ENCODE measurements at places on chromosomes 3 and 15.

DNA sequence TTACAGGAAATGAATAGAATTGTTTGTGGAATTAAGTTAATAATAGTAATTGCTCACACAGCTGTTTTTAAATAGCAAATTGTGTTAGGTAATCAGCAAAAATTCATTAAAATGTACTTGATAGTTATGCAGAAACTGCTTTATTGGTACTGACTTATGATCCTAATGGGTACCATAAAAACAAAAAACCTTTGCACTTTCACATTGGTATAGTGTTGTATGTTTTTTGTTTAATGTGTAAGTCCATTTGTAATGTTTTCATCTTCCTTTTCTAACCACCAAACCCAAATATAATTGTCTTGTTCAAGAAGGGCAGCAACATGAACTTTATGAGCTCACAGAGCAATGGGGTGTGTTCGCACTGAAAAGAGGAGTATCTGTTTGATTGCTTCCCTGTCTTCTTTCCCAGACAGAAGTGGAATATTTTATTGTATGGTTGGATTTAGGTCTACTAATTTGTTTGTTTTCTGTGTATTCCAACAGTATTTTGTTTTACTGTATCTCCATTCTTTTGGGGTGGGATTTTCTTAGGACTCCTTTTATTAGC, 135.8 kb downstream of the TCF12 start:
- no peak for DNase-seq

DNA sequence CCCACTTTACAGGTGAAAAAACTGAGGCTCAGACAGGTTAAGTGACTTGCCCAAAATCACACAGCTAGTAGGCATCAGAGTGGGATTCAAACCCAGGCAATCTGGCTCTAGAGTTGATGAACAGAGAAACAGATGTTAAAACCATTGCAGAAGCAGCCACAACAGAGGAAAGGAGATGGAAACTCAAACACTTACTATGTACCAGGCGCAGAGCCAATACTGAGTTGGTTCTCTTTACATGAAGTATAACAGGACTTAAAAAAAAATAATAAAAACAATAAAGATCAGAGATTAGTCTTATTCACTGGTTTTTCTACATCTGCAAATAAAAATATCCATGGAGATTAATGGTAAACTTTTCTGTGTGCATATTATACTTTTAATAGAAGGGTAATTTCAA, 84.9 kb upstream of the SPATA12 start:
- DNase-seq: no peak

DNA sequence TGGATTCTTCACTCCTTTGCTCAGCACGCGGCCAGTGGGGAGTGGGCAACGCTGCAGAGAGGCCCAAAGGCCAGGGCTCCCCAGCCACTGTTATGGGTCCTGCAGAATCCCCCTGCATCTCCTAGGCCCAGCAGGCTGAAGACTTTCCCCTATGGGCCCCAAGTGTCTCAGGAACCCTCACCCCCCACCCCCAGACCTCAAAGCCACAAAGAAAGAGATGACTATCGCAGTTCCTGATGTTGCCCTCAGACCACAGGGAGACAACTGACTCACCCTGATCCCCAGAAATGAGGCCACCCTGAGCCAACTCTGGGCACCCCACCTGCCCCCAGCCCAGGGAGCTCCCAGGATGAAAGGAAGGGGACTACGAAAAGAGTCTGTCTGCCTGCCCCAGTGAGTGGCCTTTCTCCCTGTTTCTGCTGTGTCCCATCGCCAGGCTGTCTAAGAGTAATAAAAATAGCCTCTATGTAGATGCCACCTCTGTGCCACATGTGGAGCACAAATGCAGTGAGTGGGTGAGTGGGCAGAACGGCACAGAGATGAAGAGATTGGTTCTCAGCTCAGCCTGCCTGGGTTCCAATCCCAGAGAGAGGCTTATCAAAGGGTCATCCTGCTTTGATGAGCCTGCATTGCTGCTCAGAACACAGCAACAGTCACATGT, 283.0 kb downstream of the UACA start:
- peak; percentile 61 for DNase-seq

DNA sequence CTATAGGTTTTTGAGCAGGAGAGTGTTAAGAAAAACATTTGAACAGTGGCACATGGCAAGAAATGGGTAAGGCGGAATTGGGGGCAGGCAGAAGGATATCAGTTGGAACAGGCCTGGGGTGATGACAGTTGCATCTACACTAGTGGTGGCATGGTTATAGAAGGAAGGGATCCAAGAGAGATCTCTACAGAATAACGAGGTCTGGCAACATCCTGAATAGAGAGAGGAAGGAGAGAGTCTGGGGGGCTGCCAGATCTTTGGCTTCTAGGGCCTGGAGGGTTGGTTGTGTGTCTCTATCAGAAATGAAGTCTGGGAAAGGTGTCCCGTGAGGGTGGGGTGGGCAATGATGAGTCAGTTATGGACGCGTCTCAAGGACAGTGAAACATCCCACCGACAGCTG, 26.3 kb downstream of the FSTL1 start:
- no peak for DNase-seq

- DNase-seq: no peak
Measured at GRCh38 chr3:79002465-79003372, 765.1 kb downstream of the ROBO1 start.

DNA sequence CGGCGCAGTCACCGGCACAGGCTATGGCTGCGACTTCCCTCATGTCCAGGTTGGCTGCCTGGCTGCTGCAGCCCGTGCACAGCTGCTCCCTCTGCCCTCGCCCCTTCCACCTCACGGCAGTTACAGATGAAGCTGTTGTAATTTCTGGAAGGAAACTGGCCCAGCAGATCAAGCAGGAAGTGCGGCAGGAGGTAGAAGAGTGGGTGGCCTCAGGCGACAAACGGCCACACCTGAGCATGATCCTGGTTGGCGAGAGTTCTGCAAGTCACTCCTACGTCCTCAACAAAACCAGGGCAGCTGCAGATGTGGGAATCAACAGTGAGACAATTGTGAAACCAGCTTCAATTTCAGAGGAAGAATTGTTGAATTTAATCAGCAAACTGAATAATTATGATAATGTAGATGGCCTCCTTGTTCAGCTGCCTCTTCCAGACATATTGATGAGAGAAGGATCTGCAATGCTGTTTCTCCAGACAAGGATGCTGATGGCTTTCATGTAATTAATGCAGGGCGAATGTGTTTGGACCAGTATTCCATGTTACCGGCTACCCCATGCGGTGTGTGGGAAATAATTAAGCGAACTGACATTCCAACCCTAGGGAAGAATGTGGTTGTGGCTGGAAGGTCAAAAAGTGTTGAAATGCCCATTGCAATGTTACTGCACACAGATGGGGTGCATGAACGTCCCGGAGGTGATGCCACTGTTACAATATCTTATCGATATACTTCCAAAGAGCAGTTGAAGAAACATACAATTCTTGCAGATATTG, 13.2 kb upstream of the GNB4 start:
- no peak for DNase-seq
